ENCODE measurements at places on chromosomes 6 and 20.

- no peak for DNase-seq
Observed at GRCh38 chr20:38002422-38002821, 30.8 kb downstream of the TTI1 start.

GRCh38 chr20:14142171-14142570 lies 146.9 kb downstream of the MACROD2 start:
- peak; percentile 42 for DNase-seq

GRCh38 chr6:43702534-43703440 lies 15.2 kb upstream of the MRPS18A start:
- peak; percentile 89 for DNase-seq

DNA sequence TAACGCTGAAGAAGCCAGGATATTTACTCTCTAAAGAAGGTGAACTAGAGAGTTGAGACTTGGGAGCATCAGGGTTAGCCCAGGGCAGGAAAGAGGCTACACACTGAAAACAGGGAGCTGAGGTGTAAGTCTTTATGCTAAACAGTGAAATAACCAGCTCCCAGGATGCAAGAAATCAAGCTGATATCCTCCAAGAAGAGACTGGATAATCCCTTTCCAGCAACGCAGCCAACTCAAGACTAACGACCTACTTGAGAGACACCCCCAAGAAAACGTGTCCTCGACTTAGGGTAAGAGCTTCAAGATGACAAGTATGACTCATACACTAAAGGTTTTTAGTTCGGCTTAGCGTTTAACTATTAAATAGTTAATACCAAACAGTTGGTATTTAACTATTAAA lies 202.2 kb downstream of the TASP1 start:
- no peak for DNase-seq

GRCh38 chr20:52081066-52081465 lies 110.5 kb downstream of the ZFP64 start:
- DNase-seq, result no peak

GRCh38 chr6:150676344-150676743 lies 76.7 kb downstream of the PLEKHG1 start:
- no peak for DNase-seq

DNA sequence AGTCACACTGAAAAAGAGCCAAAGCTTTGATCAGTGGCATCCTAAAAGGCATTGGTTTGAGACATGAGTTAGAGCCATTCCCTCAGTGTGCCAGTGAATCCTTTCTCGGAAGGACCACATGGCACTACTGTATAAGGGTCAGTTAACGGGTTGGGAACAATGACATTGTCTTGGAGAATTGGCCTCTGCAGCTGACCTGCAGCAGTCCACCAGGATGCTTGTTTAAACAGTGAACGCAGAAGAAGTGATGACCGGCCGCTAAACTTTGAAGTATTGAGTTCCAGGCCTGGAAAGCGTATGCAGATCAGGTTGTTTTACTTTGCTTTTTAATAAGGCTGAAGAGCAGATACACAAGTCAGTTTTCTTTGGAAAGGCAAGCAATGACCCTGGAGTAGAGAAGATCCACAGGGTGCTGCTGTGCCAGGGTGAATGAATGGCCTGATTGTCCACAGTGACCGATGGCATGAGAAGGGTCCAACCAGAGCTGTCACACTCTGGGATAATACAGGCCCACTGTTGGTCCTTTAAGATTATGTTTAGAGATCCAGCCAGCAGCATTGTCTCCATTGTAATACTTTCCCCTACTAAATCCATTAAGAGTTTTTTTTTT lies 57.8 kb downstream of the GMPR start:
- no peak for DNase-seq

DNA sequence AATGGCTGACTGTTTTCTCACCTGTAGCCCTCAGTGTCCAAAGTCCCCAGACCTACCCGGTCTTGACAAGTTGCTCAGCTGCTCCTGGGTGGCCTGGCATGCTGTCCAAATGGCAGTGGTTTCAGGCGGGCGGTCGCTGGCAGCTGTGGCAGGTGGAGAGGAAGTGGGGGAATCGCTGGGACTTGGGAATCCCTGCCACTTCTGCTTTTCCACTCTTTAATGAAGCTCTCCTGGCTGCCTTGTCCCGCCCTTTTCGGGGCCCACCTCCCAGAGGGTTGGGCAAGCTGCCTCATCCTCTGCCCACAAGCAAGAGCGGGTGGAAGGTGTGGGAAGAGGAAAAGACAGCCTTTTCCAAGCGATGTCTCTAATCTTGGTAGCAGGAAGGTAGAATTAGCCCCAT lies at the start of gene OCSTAMP:
OCSTAMP (minus strand) TSS at position 194 of the 400 bp plus-strand sequence; CDS start at position 100, 94 bp downstream.
- no peak for DNase-seq

DNA sequence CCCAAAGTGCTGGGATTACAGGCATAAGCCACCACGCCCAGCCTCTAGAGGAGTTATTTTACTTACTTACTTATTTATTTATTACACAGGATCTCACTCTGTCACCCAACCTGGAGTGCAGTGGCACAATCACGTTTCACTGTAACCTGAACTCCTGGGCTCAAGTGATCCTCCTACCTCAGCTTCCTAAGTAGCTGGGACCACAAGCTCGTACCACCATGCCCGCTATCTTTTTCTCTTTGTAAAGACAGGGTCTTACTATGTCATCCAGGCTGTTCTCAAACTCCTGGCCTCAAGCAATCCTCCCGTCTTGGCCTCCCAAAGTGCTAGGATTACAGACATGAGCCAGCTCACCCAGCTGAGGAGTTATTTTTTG lies 1.6 kb upstream of the TRIB3 start:
- no peak for DNase-seq

- peak; percentile 79 for DNase-seq
Observed at GRCh38 chr6:111478749-111479148, 4.3 kb downstream of the REV3L start.

DNA sequence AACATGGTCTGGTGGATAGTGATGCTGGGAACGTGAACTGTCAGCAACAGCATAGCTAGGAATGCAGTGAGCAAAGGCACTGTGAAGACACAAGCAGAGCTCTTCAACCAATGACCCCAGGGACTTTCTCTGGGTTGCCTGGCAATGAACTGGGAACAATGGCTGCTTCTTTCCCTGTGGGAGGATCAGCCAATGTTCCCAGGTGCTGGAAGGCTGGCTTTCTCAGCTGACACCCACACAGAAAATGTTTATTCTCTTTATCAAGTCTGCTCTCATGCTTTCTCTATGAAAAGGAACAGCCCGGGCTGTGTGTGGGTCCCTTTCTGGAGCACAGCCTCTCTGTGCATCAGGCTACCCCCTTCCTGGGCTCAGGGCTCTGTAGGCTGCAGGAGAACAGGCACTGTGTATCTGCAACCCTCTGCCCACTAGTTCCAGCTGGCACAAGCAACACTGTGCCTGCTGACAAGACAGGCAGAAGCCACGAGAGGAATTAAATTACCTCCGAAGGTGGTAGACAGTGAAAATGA lies 54.2 kb downstream of the HFE start:
- no peak for DNase-seq

- DNase-seq, result no peak
Observed at GRCh38 chr6:43455531-43456428, at the start of gene DLK2. TSS of gene DLK2 (minus strand) at chr6:43455548. CDS start at chr6:43454825, 723 bp downstream.

DNA sequence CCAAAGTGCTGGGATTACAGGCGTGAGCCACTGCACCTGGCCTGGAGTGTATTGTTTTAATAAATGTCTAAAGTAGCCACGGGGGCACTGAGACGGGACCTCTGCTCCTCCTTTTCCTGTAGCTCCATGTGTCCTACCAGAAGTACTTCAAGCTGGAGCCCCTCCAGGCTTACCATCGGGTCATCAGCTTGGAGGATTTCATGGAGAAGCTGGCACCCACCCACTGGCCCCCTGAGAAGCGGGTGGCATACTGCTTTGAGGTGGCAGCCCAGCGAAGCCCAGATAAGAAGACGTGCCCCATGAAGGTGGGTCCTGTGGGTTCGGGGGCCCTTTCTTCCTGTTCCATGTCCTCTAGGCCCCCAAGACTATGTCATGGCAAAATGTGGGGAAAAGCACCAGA lies 7.5 kb downstream of the POFUT1 start:
- DNase-seq, result no peak
